ENCODE measurements at places on chromosomes 12 and 14. TPM values are rescaled to one million over a fixed set of nuclear protein-coding genes. Genes with fewer than 3 reads are reported as not detected.

The MGP gene
- total RNA-seq: not detected

The SMCO2 gene
- 1.8 TPM for total RNA-seq

The IL26 gene
- 8.1 TPM for total RNA-seq

DNA sequence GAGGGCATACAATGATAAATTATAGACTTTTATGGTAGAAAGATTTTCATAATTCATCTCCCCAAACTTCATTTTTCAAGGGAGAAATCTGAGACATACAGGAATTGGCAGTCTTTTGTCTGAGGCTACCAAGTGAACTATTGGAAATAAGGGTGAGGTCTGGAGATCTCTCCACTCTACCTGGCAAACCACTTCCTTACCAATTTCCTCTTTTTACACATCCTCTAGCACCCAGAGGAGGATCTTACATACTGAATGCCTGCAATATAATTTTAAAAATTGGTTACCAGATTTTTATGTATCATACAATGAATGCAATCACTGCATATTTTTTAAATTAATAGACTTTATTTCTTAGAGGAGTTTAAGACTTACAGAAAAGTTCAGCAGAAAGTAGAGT lies 6.6 kb downstream of the PDE6H start:
- peaks cover 2% of the 10 kb centered on the region for H3K36me3 ChIP-seq
- no peaks in the 10 kb centered on the region for H3K27me3 ChIP-seq
- H3K4me1 ChIP-seq: peaks cover 57% of the 10 kb centered on the region

DNA sequence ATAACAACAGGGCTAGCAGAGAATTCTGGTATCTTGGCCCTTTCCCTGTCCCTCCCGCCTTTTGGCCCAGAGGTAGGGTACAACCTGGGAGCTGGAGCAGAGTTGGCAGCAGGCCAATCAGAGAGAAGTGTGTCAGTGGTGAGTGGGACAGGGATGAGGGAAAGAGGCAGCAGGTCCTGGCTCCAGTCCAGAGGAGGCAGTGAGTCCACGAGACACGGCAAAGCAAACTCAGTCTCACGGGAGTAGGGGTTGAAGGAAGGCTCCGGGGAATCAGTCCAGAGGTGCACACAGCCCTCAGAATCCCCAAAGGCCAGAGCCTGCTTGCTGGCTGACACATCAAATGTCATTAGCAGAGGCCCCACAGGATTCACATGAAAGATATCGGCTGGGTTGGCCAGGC lies 7.3 kb downstream of the PAN2 start:
- DNase-seq: no peak
- no peak overlapping the region for H3K27ac ChIP-seq
- H3K27me3 ChIP-seq: no peaks in the 10 kb centered on the region
- no peak overlapping the region for H3K4me3 ChIP-seq
- H3K36me3 ChIP-seq: peaks cover 36% of the 10 kb centered on the region

- H3K27ac ChIP-seq: peak overlapping the region; percentile 45
- DNase-seq: peak; percentile 1
- H3K4me3 ChIP-seq: peak overlapping the region; percentile 32
- no peaks in the 10 kb centered on the region for H3K27me3 ChIP-seq
- peaks cover 25% of the 10 kb centered on the region for H3K4me1 ChIP-seq
Measured at GRCh38 chr12:81942594-81942993, 183.4 kb upstream of the PPFIA2 start.

The AP1G2 gene
- total RNA-seq: 137 TPM

DNA sequence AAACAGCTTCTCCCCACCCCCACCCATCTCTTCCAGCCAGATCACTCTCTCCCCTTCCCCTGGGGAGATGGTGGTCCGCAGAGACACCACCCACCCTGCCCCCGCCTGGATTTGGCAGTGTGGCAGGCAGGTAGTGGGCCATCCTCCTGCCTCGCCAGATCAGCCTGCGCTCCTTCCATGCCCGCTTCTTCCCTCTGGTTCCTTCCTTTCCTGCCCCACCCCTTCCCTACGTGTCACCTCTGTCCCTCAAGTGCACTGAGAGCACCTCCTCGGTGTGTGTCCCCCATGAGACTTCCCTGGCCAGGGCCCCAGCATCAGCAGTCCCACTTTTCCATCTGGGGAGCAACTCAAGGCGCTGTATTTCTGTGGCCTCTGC lies 632 bp downstream of the NYNRIN start:
- H3K27ac ChIP-seq: no peak overlapping the region
- H3K4me1 ChIP-seq: no peaks in the 10 kb centered on the region
- H3K27me3 ChIP-seq: peaks cover 26% of the 10 kb centered on the region
- peak overlapping the region; percentile 8 for H3K4me3 ChIP-seq
- H3K36me3 ChIP-seq: no peaks in the 10 kb centered on the region

The POTEM gene
- not detected for total RNA-seq

The AMDHD1 gene
- total RNA-seq: 0.21 TPM

The ACSM4 gene
- not detected for total RNA-seq

- H3K4me3 ChIP-seq: no peak overlapping the region
- peaks cover 44% of the 10 kb centered on the region for H3K36me3 ChIP-seq
- H3K27me3 ChIP-seq: no peaks in the 10 kb centered on the region
- no peak overlapping the region for H3K27ac ChIP-seq
- no peaks in the 10 kb centered on the region for H3K4me1 ChIP-seq
Measured at GRCh38 chr14:100138955-100139354, 20.5 kb downstream of the DEGS2 start.

- H3K27ac ChIP-seq: no peak overlapping the region
- no peaks in the 10 kb centered on the region for H3K36me3 ChIP-seq
- no peak for DNase-seq
Measured at GRCh38 chr14:101475456-101476257, 85.6 kb upstream of the DIO3 start.

The CHPT1 gene
- total RNA-seq: 13.3 TPM

DNA sequence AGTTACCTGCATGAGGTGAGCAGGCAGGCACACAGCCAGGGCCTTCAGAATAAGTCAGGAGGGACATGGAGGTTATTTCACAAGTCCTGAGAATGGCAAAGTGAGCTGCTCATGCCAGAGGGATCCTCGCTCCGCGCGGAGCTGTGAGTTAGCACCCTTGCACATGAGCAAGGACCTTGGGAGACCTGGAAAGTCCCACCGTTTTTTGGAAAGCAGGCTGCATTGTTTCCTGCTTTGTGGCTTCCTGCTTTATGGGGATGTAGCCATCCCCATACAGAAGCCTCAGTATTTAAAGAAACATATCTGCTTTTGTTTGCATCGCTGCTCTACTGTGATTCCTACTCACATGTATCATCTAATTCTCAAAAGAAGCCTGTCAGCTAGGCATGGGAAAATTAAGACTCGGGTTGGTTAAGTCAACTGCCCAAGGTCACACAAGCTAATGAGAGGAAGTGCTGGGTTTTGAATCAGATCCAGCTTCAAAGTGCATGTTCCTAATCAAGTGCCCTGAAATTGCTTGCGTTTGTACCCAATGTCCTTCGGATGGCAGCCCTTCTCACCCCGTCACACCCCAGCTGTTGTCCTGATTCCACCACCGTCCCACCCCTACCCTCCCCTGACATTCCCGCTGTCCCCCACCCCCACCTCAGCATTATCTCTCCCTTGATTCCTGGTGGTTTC lies 106.2 kb downstream of the CRACR2A start:
- H3K4me3 ChIP-seq: peak overlapping the region; percentile 40
- H3K4me1 ChIP-seq: peaks cover 49% of the 10 kb centered on the region
- no peaks in the 10 kb centered on the region for H3K27me3 ChIP-seq
- no peak for DNase-seq
- peaks cover 32% of the 10 kb centered on the region for H3K36me3 ChIP-seq
- H3K27ac ChIP-seq: peak overlapping the region; percentile 70

- no peak for DNase-seq
- H3K27ac ChIP-seq: no peak overlapping the region
- H3K4me1 ChIP-seq: peaks cover 10% of the 10 kb centered on the region
- peaks cover 15% of the 10 kb centered on the region for H3K27me3 ChIP-seq
- no peak overlapping the region for H3K4me3 ChIP-seq
Measured at GRCh38 chr12:51855586-51856428, 7.3 kb upstream of the FIGNL2 start.

DNA sequence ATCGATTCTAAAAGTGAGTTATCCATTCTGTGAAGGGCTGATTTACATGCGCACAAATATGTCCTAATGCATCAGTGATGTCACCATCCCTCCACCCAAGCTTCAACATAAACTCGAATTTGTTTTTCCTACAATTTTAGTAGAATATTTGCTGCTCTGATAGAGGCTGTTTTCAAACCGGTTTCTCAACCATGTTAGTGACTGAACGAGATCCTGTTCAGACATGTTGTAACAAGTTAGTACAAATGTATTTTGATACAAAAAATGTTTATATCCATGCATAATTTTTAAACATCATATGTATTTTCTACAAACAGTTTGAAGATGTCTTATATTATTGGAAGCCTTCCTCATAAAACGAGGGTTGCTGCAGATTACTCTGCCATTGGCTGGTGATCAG lies 12.7 kb upstream of the PRB2 start:
- H3K27me3 ChIP-seq: no peaks in the 10 kb centered on the region
- H3K27ac ChIP-seq: no peak overlapping the region
- H3K36me3 ChIP-seq: no peaks in the 10 kb centered on the region
- DNase-seq: no peak

The PPP2R3C gene
- 52.4 TPM for total RNA-seq

The CMA1 gene
- total RNA-seq: not detected

DNA sequence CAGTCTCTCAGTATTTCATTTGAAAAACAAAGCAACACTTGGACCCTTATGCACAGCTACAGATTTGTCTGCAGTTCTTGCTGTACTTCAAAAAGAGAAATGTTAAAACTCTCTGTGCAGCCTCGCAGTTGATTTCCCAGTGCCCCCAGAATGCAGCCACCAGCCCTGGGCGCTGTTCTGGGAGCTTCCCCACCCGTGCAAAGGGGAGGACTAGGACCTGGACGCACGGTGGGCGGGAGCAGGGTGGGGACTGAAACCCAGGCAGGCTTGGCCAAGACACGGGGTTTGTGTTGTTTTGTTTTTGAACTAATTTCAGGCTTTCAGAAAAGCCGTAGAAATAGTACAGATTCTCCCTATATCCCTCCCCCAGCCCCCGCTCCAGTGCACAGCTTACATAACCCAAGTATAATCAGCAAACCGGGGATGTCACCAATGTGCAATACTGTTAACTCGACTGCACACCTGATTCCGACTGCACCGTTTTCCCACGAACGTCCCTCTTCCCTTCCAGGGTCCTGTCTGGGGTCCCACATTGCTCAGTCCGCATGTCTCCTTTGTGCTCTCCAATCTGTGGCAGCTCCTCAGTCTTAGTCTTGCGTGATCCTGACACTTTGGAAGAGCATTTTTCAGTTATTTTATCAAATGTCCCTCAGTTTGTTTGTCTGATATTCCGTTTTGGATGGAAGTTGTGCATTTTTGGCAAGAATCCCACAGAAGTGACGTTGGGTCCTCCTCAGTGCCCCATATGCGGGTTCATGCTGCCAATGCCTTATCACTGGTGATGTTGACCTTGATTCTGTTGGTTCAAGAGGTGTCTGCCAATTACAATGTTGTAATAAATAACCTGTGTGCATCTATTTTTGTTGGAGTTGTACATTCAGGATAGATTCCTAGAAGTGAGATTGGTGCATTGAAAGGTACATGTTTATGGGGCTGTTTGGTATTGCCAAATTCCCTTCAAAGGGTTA lies 95.9 kb downstream of the SETD3 start:
- no peak for DNase-seq
- H3K36me3 ChIP-seq: peaks cover 2% of the 10 kb centered on the region
- no peaks in the 10 kb centered on the region for H3K4me1 ChIP-seq
- H3K4me3 ChIP-seq: no peak overlapping the region
- H3K27me3 ChIP-seq: peaks cover 3% of the 10 kb centered on the region

GRCh38 chr12:120126635-120127005 lies 10.1 kb upstream of the RAB35 start:
- peaks cover 37% of the 10 kb centered on the region for H3K4me1 ChIP-seq
- peak overlapping the region; percentile 83 for H3K27ac ChIP-seq
- H3K27me3 ChIP-seq: no peaks in the 10 kb centered on the region
- no peak overlapping the region for H3K4me3 ChIP-seq

- H3K36me3 ChIP-seq: no peaks in the 10 kb centered on the region
- no peak overlapping the region for H3K27ac ChIP-seq
- H3K27me3 ChIP-seq: no peaks in the 10 kb centered on the region
- no peak overlapping the region for H3K4me3 ChIP-seq
- H3K4me1 ChIP-seq: peaks cover 21% of the 10 kb centered on the region
Measured at GRCh38 chr12:6374028-6374785, 1.2 kb downstream of the SCNN1A start.

DNA sequence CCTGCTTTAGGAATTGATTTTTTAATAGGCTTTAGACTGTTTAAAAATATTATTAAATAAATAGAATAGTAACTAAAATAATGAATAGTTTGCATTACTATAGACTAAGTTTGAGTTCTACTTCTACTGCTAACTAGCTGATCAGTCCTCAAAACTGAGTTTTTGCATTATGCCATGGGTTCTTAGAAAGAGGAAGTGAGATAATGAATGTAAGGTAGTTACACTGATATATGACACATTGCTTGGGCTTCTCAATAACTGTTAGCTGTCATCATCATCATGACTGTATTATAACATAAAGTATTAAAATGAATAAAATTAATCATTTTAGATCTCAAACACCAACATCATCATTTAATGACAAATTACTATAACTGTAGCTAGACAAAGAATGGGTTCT lies 949.7 kb downstream of the TRHDE start:
- no peak for DNase-seq
- no peaks in the 10 kb centered on the region for H3K27me3 ChIP-seq
- no peaks in the 10 kb centered on the region for H3K36me3 ChIP-seq
- H3K27ac ChIP-seq: no peak overlapping the region
- no peaks in the 10 kb centered on the region for H3K4me1 ChIP-seq

DNA sequence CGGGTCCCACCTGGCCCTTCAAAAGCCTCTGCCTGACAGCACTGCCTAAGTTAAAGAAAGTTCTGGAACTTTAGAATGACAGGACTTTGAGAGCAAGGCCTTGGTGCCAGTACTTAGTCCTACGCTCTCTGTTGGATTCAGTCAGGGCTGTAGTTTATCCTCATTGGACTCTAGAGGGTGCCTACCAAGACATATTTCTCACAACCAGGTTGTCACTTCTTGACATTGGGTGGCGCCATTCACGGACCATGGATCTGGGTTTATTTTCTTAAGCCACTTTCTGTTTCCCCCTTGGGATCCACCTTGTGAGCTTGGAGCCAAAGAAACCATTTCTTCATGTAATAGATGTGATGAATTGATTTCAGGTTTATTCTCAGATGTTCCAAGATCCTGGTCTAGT lies 787.0 kb upstream of the TBX3 start:
- H3K4me1 ChIP-seq: no peaks in the 10 kb centered on the region
- no peaks in the 10 kb centered on the region for H3K36me3 ChIP-seq
- H3K27ac ChIP-seq: no peak overlapping the region

The LGR5 gene
- total RNA-seq: not detected

The NANOG gene
- not detected for total RNA-seq

The ADSS1 gene
- total RNA-seq: 1.2 TPM

Data from activated T-helper 1 cell treated with anti-CD3 and anti-CD28 coated beads, Interleukin-12 subunit alpha, Interleukin-12 subunit beta, Interleukin-2, Interleukin-4 antibody, amounts not matched to agents 30 ng/mL and 10 ng/mL and 1 ng/mL, durations not matched to agents 14 hours and 24 hours and 36 hours (primary cell).